ENCODE measurements at places on chromosomes 6 and 20. TPM values are rescaled to one million over a fixed set of nuclear protein-coding genes. Genes with fewer than 3 reads are reported as not detected.

The CEP85L gene
- 11.5 TPM for total RNA-seq

GRCh38 chr6:7471171-7471570 is 70.3 kb upstream of the DSP start:
- peaks cover 27% of the 10 kb centered on the region for H3K4me1 ChIP-seq
- no peak overlapping the region for H3K27ac ChIP-seq
- no peak for DNase-seq
- no peak overlapping the region for H3K4me3 ChIP-seq
- no peaks in the 10 kb centered on the region for H3K36me3 ChIP-seq

DNA sequence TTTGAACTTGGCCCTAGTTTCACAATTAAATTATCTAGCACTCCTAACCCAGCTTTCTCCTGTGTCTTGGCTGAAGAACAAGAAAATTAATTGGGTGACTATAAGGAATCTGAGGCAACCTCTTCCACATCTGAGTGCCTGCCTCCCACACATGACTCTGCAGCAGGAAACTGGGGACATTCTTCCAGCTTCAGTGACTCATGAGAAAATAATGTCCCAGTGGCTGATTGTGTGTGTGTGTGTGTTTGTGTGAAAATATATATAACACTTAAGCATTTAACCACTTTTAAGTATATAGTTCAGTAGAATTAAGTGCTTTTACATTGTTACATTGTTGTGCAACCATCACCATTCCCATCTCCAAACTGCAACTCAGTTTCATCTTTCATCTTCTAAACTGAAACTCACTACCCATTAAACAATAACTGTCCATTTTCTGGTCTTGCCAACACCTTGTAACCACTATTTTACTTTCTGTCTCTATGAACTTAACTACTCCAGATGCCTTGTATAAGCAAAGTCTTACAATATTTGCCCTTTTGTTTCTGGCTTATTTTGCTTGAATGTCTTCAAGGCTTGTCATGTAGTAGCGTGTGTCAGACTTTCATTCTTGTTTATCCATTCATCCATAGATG is 8.7 kb downstream of the TRIM38 start:
- H3K4me1 ChIP-seq: peaks cover 50% of the 10 kb centered on the region
- H3K36me3 ChIP-seq: peaks cover 89% of the 10 kb centered on the region
- H3K27me3 ChIP-seq: no peaks in the 10 kb centered on the region
- no peak overlapping the region for H3K4me3 ChIP-seq
- peak overlapping the region; percentile 60 for H3K27ac ChIP-seq

DNA sequence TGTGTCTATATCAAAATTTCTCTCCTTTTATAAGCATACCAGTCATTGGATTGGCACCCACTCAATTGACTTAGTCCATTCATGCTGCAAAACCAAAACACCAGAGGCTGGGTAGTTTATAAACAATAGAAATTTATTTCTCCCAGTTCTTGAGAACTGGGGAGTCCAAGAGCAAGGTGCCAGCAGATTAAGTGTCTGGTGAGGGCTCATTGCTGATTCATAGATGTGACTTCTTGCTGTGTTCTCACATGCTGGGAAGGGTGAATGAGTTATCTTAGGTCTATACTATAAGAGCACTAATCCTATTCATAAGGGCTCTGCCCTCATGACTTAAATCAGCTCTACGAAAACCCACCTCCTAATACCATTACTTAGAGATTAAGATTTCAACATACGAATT is 501.4 kb downstream of the EPM2A start:
- no peaks in the 10 kb centered on the region for H3K36me3 ChIP-seq
- H3K27me3 ChIP-seq: no peaks in the 10 kb centered on the region
- no peak for DNase-seq
- H3K4me1 ChIP-seq: no peaks in the 10 kb centered on the region
- no peak overlapping the region for H3K27ac ChIP-seq

The LBP gene
- total RNA-seq: 0.19 TPM

DNA sequence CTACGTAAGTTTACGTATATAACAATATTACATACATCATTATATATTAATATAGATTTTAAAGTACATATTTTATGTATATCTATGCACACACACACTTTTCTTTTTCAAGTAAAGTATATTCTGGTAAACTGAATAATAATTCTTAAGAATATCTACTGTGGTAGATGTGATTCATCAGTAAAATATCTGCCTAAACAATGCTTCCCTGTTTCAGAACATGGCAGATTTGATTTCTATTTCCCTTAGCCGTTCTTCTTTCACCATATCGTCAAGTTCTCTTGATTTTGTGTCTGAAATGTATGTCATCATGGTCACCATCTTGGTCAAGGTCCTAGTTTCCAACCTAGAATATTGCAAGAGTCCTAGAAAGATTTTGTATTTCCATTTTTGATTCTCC is 195.6 kb downstream of the HDGFL1 start:
- no peaks in the 10 kb centered on the region for H3K4me1 ChIP-seq
- H3K36me3 ChIP-seq: no peaks in the 10 kb centered on the region

GRCh38 chr6:134819863-134820800 is 129.8 kb downstream of the ALDH8A1 start:
- no peak overlapping the region for H3K4me3 ChIP-seq
- no peak overlapping the region for H3K27ac ChIP-seq
- no peak for DNase-seq
- H3K36me3 ChIP-seq: no peaks in the 10 kb centered on the region

The MTHFD1L gene
- total RNA-seq: 3.1 TPM

DNA sequence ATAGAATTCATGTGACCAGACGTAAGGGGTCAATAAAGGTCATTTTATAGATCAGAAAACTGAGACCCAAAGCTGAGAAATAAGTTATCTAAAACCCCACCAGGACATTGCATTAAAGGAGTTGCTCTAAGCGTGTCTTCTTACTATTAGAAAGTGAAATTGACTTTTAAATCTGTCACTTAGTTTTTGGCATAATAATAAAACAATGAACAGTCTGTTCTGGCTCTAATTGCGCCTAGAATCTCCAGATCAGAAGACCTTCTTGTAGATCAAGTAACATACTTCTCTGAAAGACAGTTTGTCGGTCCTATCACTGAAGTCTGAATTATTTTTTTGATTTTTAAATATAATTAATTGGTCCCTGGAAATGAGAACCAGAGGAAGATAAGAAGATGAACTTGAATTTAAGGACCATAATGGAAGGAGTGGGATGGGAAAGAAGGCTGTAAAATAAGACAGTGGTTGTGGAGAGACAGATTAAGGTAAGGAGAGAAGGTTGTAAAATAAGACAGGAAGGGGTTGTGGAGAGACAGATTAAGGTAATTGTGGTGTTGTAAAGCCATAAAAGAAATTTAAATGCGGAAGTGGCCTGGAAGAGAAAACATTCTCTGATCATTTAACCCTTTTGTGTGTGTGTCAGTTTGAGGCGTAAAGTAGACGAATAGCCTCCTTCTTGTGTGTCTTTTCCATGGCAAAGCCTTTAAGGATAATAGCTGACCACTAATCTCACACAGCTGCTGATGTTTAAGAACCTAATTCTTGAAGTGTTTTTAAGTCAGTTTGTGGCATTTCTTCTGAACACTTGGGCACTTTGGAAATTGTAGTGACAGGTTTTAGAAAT is 20.1 kb downstream of the TOP1 start:
- H3K4me3 ChIP-seq: peak overlapping the region; percentile 53
- DNase-seq: no peak
- H3K36me3 ChIP-seq: no peaks in the 10 kb centered on the region
- H3K4me1 ChIP-seq: peaks cover 100% of the 10 kb centered on the region

DNA sequence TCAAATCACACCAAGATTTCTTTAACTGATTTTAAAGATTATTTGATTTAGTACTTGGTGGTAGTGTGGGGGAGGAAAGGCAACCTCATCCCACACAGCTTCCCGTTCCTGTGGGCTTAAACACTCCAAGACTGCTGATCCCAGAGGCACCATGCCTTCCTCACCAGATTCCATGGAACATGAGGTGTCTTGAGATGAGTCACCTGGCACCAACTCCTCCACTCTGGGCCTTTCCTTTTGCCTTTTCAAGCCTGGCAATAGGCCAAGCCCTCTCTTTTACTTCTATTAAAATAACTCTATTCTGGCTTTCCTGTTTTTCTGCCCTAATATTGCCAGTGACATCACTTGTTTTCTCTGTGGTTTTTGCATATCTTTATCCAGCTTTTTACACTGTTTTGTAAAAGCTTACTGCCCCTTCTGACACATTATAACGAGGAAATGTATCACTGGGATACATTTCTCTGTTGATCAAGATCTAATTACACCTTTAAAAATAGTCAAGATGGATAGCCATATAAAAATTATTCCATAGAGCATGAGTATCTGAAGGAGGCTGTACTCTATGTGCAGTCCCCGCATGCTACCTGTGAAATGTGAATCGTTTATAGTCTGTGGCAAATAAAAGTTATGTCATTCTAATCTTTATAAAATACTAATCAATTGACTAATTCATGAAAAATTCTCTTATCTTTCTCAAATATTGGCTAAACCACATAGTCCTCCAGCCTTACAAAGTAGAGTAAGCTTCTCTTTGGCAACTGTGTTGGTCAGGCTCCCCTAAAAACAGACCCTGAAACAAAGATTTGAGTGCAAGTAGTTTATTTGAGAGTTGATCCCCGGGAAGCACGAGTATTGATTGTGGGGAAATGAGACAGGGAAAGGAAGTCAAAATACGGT is 257.8 kb upstream of the KCNQ5 start:
- no peaks in the 10 kb centered on the region for H3K4me1 ChIP-seq
- H3K4me3 ChIP-seq: no peak overlapping the region
- H3K27me3 ChIP-seq: no peaks in the 10 kb centered on the region
- no peak for DNase-seq
- no peak overlapping the region for H3K27ac ChIP-seq

- H3K27me3 ChIP-seq: no peaks in the 10 kb centered on the region
- no peaks in the 10 kb centered on the region for H3K36me3 ChIP-seq
- H3K27ac ChIP-seq: no peak overlapping the region
- no peaks in the 10 kb centered on the region for H3K4me1 ChIP-seq
- no peak overlapping the region for H3K4me3 ChIP-seq
- DNase-seq: no peak
Observed at GRCh38 chr20:20341371-20341770, 26.5 kb upstream of the INSM1 start.

GRCh38 chr20:63490416-63490815 is 8.5 kb downstream of the EEF1A2 start:
- H3K4me3 ChIP-seq: no peak overlapping the region
- no peak overlapping the region for H3K27ac ChIP-seq
- H3K27me3 ChIP-seq: peaks cover 64% of the 10 kb centered on the region
- H3K36me3 ChIP-seq: peaks cover 56% of the 10 kb centered on the region
- peaks cover 31% of the 10 kb centered on the region for H3K4me1 ChIP-seq
- DNase-seq: peak; percentile 19

The RAD21L1 gene
- total RNA-seq: not detected

The LY6G5C gene
- total RNA-seq: 1.5 TPM

DNA sequence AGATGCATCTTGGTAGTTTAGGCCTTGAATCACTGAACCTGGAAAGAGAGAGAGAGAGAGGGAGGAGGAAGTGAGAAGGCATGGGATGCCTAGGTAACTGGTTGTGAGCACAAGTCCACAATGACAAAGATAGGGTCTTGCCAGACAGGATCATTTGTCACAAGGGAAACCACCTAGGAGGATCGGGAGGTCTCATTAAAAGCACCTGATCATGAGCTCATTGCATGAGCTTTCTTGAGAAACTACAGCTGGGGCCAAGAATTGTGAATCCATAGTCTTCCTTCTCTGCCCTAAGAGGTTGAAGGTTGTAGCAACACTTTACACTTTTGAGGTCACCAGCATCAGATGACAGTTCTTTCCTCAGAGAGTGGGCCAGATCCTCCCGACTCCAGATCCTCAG is 195.7 kb downstream of the CD83 start:
- H3K4me3 ChIP-seq: no peak overlapping the region
- no peaks in the 10 kb centered on the region for H3K36me3 ChIP-seq
- H3K4me1 ChIP-seq: no peaks in the 10 kb centered on the region
- no peaks in the 10 kb centered on the region for H3K27me3 ChIP-seq
- DNase-seq: no peak
- no peak overlapping the region for H3K27ac ChIP-seq

- H3K36me3 ChIP-seq: no peaks in the 10 kb centered on the region
- no peaks in the 10 kb centered on the region for H3K27me3 ChIP-seq
- no peak for DNase-seq
Observed at GRCh38 chr6:82584194-82584695, 220.6 kb downstream of the TPBG start.

DNA sequence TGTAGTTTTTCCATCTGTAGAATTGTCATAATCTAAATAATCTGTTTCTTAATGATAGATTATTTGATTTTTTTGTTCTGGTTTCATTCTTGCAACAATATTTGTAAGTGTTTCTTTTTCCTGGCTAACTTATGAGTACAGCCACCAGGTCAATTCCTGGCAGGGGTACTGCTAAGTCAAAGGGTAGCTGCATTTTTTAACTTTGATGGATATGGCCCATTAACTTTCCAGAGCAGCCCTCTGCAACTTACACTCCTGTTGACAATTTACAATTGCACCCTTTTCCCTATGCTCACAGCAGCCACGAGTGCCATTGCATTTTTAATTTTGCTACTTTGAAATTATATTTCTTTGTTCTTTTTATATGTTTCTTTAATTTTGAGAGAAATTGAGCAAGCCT is 209.3 kb upstream of the CST7 start:
- H3K4me3 ChIP-seq: no peak overlapping the region
- H3K27me3 ChIP-seq: peaks cover 23% of the 10 kb centered on the region
- H3K36me3 ChIP-seq: no peaks in the 10 kb centered on the region

DNA sequence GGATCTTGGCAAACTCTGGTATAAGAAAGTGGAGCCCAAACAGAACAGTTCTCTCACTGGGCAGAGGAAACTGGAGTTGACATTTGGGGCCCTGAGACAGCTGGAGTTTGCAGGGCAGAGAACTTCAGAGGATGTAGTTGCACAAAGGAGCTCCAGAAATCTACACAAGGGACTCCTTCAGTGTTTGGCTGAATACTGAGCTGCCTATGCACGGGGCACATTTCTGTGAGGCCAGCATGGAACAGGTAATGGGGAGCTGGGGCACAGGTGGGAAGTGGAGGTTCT is 169.3 kb downstream of the ANKRD60 start:
- no peak overlapping the region for H3K4me3 ChIP-seq
- peaks cover 40% of the 10 kb centered on the region for H3K27me3 ChIP-seq
- no peak overlapping the region for H3K27ac ChIP-seq
- H3K4me1 ChIP-seq: peaks cover 10% of the 10 kb centered on the region

GRCh38 chr20:44738813-44739477 is 6.7 kb upstream of the KCNK15 start:
- peak overlapping the region; percentile 41 for H3K27ac ChIP-seq
- peaks cover 31% of the 10 kb centered on the region for H3K4me1 ChIP-seq
- DNase-seq: no peak
- H3K27me3 ChIP-seq: no peaks in the 10 kb centered on the region
- no peak overlapping the region for H3K4me3 ChIP-seq

- DNase-seq: peak; percentile 92
- no peaks in the 10 kb centered on the region for H3K27me3 ChIP-seq
- H3K27ac ChIP-seq: peak overlapping the region; percentile 95
- peaks cover 93% of the 10 kb centered on the region for H3K4me1 ChIP-seq
- H3K4me3 ChIP-seq: peak overlapping the region; percentile 90
Observed at GRCh38 chr6:41786451-41787218, 859 bp upstream of the TOMM6 start.

Measured in left ventricle myocardium inferior (tissue), 1 donor.